SK-N-SH (cell line): ENCODE measurements at places on chromosomes 2 and 18. TPM values are rescaled to one million over a fixed set of nuclear protein-coding genes. Genes with fewer than 3 reads are reported as not detected.

DNA sequence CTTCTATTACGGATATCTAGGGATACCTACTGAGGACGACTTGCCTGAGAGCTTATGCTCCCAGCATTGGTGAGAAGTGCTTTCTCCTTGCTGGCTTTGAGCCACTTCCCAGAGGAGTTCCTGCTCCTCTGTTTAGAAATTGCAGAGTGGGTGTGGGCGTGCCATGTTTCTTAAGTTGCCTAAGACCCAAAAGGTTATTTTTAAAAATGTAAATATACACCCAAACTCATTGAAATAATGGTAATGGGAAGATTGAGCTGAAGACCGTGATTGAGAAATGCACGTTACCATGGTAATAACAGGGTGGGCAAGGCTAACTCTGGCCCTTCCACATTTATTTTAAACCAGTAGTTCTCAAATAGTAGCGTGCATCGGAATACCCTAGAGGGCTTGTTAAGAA, 17.2 kb upstream of the TMEM200C start:
- DNase-seq = no peak

- no peak for DNase-seq
Measured at GRCh38 chr18:27942706-27943105, 234.2 kb downstream of the CDH2 start.

- DNase-seq = no peak
Measured at GRCh38 chr2:28437918-28438317, 45.3 kb downstream of the FOSL2 start.

- DNase-seq = no peak
Measured at GRCh38 chr2:73870084-73870483, 22.7 kb upstream of the ACTG2 start.

DNA sequence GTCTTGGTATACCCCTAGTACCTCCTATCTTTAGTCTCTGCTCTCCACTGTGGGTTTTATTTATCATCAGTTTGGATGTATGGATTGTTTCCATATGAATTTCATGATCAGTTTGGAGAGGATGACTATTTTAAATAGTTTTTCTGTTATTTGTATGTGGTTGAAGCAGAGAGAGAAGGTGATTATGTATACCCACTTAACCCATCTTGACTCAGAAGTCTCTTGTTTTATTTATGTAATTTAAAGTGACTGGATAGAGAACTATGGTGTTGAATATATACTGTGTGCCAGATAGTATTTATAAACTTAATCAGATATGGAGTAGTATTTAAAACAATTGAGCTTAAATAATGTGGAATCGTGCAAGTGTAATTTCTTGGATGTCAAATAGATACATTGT, 39.9 kb downstream of the SMAD4 start:
- no peak for DNase-seq

- DNase-seq = no peak
Measured at GRCh38 chr2:127631541-127631996, 14.4 kb upstream of the GPR17 start.

DNA sequence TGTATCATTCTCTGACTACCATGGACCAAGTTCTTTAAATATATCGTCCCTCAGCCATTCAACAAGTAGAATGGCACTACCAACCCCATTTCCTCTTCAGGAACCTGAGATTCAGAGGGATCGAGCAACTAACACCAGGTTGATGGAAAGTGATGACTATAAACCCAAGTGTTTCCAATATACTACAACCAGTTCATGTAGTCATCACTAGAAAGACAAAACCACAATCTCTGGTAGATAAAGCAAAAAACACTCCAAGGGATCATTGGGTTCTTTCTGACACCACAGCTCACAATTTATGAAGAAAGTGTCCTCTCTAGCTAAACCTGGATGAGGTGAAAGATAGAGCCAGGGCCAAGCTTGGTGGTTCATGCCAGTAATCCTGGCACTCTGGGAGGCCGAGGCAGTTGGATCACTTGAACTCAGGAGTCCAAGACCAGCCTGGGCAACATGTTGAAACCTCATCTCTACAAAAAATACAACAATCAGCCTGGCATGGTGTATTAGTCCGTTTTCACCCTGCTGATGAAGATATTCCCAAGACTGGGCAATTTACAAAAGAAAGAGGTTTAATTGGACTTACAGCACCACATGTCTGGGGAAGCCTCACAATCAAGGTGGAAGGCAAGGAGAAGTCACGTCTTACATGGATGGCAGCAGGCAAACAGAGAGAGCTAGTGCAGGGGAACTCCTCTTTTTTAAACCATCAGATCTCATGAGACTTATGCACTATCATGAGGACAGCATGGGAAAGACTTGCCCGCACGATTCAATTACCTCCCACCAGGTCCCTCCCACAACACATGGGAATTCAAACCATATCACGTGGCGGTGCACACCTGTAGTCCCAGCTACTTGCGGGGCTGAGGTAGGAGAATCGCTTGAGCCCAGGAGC, 2.2 kb downstream of the CD226 start:
- no peak for DNase-seq

MOCOS gene
- 1.2 TPM in 2 replicates for polyA plus RNA-seq

MPV17 gene
- 255 and 265 TPM in 2 replicates for polyA plus RNA-seq

RTP5 gene
- polyA plus RNA-seq = not detected in 2 replicates

THSD7B gene
- 0.02 TPM in 1 of 2 replicates, not detected in the other for polyA plus RNA-seq
